ENCODE measurements at places on chromosomes 1 and 21.

DNA sequence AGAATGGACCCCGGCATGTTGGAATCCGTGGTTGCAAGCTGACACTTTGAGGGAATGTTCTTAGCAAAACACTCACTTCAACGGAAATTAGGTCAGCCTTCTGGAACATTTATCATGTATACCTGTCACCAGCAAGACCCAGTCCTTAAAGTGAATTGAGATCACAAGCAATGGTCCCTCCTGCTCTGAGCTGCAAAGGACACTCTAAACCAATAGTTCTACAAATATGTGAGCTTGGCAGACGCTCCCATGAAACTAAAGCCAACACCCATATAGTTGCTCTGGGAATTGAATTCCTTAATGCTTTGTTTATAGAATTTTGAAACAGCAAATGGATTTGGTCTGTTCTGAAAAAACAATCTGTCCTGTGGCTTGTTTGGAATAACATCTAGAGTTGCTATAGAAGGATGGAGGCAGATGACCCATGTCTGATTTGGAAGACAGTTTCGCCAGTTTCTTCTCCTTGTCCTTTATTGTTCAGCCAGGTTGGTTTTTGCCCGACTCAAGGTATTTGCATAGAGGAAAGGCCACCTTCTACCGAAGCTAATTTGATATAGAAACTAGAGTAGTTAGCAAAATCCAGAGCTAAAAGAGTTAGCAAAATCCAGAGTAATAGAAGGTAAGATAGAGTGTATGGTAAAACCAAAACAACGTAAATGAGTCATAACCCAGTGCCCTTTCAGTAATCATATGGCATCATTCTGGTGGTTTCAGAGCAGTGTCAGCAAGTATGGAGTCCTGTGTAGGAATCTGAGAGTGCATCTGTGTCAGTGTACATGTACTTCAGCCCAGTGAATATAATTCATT, 236.2 kb downstream of the NFIA start:
- DNase-seq: no peak

- DNase-seq: no peak
Measured at GRCh38 chr1:46617108-46617800, 643 bp upstream of the MOB3C start.

GRCh38 chr1:167330601-167331293, 110.1 kb downstream of the POU2F1 start:
- DNase-seq: no peak

DNA sequence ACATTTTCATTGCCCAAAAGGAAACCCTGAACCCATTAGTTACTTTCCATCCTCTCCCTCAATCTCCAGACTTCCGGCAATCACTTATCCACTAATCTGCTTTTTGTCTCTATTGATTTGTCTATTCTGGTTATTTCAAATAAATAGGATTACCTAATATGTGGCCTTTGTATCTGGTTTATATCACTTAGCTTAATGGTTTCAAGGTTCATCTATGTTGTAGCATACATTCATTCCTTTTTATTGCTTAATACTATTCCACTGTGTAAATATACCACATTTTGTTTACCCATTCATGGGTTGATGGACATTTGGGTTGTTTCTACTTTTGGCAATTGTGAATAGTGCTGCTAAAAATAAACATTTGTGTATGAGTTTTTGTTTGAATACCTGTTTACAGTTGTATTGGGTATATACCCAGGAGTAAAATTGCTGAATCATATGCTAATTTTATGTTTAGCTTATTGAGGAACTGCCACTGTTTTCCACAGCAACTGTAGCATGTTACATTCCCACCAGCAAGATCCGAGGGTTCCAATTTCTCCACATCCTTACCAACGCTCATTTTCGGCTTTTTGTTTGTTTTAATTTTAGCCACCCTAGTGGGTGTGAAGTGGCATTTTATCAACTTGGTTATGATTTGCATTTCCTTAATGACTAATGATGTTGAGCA, 2.5 kb upstream of the SLC25A44 start:
- DNase-seq: no peak

GRCh38 chr1:41918450-41919043, at the start of gene HIVEP3:
TSS of gene HIVEP3 (minus strand) at chr1:41918922.
- no peak for DNase-seq

DNA sequence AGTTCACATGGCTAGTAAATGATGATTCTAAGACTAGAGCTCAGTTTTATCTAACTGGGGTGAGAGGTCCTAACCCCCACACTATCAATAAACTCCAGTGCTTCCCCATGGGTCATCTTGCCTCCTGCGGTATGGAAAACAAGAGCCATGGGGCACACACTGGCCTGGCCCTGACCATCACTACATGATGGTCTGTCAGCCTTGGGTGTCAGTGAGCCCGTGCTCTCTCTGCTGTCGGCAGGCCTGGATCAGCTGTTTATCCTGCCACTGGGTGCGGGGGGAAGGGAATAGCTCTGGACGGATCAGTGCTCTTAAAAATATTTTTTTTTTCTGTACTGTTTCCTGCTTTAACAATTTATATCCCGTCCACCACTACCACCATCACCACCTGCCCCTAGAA, 255.0 kb upstream of the ADGRL2 start:
- no peak for DNase-seq

- no peak for DNase-seq
Measured at GRCh38 chr1:181086926-181087325, 1.6 kb upstream of the IER5 start.

DNA sequence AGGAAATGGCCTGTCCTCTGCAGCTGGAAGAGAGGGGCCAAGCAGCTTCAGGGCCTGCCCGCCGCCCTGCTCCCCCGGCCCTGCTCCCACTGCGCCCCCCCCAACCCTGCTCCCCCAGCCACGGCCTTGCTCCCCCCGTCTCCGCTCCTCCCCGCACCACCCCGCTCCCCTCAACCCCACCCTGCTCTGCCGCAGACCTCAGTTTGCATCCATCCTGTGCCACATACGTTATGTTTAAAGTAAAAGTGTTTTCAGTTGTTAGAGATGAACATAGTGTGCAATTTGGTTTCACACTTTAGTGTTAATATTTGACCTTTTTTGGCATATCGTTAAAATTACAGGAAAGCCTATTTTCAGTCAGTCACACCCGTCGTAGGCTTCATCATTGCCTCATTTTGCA, 34.1 kb upstream of the DIP2A start:
- peak; percentile 48 for DNase-seq

DNA sequence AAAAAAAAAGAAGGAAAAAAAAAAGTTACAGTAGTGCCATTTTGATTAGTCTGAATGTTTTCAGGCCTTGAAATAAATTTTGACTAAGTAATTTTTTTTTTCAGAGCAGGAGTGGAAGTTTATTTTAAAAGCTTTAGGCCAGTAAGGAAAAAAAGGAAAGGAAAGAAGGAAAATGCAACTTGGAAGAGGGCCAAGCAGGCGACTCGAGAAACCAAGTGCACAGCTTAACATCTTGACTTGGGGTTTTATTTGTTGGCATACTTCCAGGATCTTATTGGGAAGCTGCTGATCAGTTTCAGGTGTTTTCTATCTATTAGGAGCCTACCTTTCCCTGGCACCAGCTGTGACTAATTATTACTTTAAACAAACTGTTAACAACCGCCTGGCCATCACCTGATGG, 41.7 kb downstream of the ATF3 start:
- DNase-seq: no peak

DNA sequence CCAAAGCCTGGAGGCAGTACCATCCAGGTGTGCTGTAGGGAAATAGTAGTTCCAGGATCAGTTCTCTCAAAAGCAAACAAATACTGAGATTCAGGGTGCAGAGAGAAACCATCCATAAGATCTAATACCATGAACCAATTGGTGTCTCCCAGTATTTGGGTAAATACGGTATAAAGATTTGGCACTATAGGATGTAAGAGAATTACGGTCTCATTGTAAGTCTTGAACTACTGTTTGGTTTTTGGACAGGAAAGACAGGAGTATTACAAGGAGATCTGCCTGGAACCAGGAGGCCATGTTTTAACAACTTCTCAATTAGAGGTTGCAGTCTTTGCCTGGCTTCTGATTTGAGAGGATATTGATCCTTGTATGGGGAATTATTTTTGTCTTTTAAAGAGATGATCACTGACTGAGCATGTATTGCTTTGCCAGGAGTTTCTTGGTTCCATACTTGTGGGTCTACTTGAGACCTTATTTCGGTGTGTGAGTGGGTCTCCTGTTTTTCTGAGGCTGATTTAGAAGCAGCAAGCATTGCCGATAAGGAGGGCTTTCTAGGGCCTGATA, 10.2 kb downstream of the AADACL4 start:
- DNase-seq: no peak

DNA sequence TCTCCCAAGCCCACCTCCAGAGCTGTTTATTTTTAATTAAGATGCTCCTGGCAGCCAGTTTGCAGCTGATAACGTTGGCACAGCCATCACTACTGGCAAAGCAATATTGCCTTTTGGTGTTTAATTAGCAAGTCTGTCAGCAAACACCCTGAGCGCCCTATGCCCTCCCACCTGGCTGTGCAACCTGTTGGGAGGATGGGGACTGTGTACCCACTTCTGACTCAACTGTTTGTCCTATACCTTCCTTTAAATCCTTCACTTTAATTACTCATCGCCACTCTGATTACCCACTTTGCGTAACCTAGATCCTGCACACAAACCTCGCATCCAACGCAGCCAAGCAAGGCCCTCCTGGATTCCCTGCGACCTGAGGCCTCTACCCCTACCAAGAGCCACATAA, 67.1 kb downstream of the BCAR3 start:
- no peak for DNase-seq

GRCh38 chr1:17485281-17485680, 45.8 kb upstream of the RCC2 start:
- peak; percentile 13 for DNase-seq

DNA sequence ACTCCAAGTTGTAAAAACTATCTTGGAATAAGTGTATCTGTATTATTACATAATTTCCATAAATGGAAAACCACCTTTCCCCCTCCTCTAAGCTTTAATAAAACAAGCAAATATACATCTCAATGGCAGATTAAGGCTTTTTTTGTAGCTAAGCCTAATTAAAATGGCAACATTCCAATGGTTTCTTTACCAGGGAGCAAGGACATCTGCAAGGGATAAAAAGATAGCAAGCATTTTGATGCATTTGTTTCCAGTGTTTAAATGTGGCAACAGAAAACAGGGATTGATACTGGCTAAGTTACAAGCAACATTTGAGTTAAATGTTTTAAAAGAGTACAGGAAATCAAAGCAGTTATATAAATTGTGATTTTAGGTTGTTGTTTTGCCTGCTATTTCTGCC, 1012.7 kb downstream of the ADGRL2 start:
- no peak for DNase-seq

- DNase-seq: no peak
Measured at GRCh38 chr1:81023187-81023724, 777.5 kb upstream of the ADGRL2 start.

DNA sequence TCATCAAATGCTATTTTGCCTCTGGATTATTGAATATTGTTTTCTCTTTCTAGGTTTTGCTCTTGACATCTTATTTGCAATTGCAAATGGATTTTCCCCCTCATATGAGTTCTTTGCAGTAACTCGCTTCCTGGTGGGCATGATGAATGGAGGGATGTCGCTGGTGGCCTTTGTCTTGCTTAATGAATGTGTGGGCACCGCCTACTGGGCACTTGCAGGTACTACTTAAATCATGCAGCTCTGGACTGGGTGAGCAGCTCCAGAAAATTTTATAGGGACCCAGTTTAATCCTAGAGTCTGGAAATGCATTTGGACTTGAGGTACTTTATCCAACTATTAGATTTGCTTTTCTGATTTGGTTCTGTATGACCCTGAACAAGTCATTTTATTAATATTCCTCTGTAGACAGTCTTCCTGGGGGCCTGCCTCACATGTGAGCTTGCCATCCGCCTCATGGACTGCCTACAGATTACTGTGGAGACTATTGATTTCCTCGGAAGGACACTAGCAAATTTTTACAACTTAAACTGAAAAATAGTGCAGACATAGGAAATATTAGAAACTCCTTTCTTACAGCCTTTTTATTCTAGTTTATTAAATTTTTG, 44.5 kb downstream of the SLC22A15 start:
- peak; percentile 39 for DNase-seq

DNA sequence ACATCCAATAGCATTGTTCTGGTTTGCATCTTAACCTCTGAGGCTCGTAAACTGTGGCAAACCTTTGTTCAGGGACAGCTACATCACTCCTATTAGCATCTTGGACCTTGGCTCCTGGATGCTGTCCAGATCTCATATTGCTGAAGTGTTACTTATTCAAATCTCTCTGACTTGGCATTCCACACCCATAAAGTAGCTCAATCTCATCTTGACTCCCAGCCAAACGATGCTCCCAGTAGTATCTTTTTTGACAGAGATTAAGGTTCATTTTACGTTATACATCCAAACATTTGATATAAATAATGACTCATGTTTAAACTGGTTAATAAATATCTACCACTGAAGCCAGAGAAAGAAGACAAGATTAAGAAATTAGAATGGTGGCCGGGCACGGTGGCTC, 4.4 kb upstream of the FLVCR1 start:
- DNase-seq: no peak

- DNase-seq: no peak
Measured at GRCh38 chr1:60916906-60917305, 165.5 kb upstream of the NFIA start.

- no peak for DNase-seq
Measured at GRCh38 chr1:231857609-231858135, 231.1 kb downstream of the DISC1 start.

- DNase-seq: no peak
Measured at GRCh38 chr1:82830690-82831380, 1030.1 kb downstream of the ADGRL2 start.

GRCh38 chr1:63261736-63262458, 60.5 kb upstream of the FOXD3 start:
- no peak for DNase-seq

- DNase-seq: no peak
Measured at GRCh38 chr1:36775716-36776115, 258.6 kb downstream of the GRIK3 start.

- no peak for DNase-seq
Measured at GRCh38 chr1:24936684-24937083, 6.6 kb upstream of the RUNX3 start.

DNA sequence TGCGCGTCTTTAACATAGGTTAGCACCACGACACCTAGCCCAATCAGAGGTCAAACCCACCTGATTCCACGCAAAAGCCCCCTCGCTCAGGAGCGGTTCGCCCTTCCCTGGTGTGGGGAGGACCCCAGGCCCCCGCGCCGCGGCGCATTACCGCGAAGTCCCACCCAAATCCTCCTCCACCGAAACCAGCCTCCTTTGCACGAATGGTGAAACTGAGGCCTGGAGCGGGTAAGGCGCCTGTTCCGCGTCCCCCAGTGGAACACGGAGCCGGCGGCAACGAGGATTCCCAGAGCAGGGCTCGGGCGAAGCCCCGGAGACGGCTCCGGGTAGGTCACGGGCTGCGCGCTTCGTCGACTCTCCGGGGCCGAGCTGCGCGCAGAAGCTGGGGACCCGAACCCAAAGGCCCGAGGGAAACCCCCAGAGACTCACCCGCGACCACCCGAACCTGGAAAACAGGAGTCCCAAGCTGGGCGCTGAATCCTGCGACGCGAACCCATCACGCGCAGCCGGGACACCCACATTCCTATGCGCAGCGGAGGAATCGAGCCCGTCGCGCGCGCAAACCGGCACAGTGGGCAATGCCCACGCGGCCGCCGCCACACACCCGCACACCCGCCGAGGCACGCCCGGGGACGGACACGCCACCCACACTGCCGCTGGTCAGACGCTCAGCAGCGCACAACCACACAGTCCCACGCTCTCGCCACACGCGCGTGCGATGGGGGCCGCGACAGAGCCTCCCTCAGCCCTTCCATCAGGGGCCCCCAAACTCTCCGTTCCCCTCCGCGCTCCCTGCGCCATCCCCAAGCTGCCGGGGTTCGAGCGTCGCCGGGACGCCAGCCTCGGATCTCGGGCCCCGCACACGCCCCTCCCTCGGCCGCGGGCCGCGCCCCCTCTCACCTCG, 507 bp downstream of the GLIS1 start:
- DNase-seq: no peak

- no peak for DNase-seq
Measured at GRCh38 chr1:5597991-5598823, 394.0 kb downstream of the NPHP4 start.

Measured in CD4-positive, alpha-beta T cell treated with Interleukin-6 for 4 hours (primary cell).